ENCODE measurements at places on chromosomes 2 and 18. TPM values are rescaled to one million over a fixed set of nuclear protein-coding genes. Genes with fewer than 3 reads are reported as not detected.

The LYPD1 gene
- polyA plus RNA-seq, result 3.4 TPM

The SP140 gene
- 0.23 TPM for polyA plus RNA-seq

The CYTIP gene
- 0.17 TPM for polyA plus RNA-seq

The RMDN2 gene
- 0.53 TPM for polyA plus RNA-seq

The ANKRD30BL gene
- polyA plus RNA-seq, result 0.05 TPM

The SERPINB11 gene
- polyA plus RNA-seq, result not detected

The TMEM198 gene
- polyA plus RNA-seq, result 10.4 TPM

The HRH4 gene
- polyA plus RNA-seq, result 0.02 TPM

The KIAA2012 gene
- polyA plus RNA-seq, result not detected

The SCYGR5 gene
- polyA plus RNA-seq, result not detected

The SCN7A gene
- 0.03 TPM for polyA plus RNA-seq

The FLACC1 gene
- not detected for polyA plus RNA-seq

The GAL3ST2 gene
- polyA plus RNA-seq, result 0.14 TPM

The UGT1A10 gene
- polyA plus RNA-seq, result not detected

The ALPP gene
- 0.20 TPM for polyA plus RNA-seq

The ZSWIM2 gene
- not detected for polyA plus RNA-seq

The SLC39A10 gene
- 68.1 TPM for polyA plus RNA-seq

The SEPTIN10 gene
- polyA plus RNA-seq, result 23.7 TPM

The SNED1 gene
- 1.9 TPM for polyA plus RNA-seq

The ZNF385B gene
- polyA plus RNA-seq, result 0.82 TPM

The ACTR1B gene
- 56.0 TPM for polyA plus RNA-seq

The EDAR gene
- polyA plus RNA-seq, result not detected

The IWS1 gene
- polyA plus RNA-seq, result 18.4 TPM
